ENCODE measurements at places on chromosomes 3 and 15.

GRCh38 chr15:42591238-42591934, 16.0 kb downstream of the STARD9 start:
- DNase-seq = no peak

- DNase-seq = no peak
Observed at GRCh38 chr3:50617911-50618481, 1.0 kb downstream of the MAPKAPK3 start.

- DNase-seq = no peak
Observed at GRCh38 chr3:36381311-36381956, 1.1 kb downstream of the STAC start.

DNA sequence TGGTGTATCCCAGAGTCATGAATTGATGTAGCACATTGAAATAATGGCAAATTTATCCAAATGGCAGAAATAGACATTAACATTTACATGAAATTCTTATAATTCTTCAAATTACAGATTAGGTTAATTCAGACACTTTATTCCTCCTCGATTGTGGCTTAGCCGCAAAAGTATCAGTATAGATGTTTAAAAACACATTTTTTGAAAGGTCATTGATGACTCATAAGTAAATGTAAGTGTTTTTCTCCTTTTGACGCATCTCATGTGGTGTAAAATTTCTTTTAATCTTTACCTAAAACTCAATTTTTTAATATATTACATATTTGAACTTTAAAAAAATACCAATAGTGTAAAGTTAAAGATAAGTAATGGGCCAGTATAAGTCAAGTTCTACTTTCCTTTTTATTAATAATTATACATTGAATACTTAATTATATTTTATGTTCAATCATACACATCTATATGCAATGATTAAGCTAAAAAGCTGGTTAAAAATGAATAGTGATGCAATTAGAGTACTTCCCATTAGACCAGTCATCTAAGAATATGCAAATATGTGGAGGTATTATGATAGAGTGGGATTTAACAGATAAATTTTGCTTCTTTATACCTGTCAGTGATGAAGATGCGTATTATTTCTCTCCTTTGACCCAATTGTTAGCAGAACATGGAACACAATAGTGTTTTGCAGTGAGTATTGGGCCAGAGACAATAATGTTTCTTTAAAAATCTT, 678.1 kb upstream of the DPPA4 start:
- DNase-seq = no peak

DNA sequence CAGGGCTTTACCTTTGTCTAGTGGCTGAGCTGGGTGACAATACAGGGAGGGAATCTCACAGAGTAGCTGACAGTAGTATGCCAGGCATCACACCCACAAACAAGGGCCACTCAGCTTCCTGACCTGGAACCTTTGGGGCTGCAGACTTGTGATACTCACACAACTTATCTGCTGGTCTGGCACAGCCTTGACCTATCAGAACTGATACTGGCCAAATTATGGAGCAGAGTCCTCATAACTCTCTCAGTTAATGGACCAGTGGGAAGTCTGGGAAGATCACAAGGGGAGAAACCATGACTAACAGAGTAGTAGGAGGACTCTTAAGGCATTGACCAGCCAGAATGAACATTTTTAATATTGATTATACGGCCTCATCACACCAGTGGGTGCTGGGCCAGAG, 19.4 kb downstream of the MRPL46 start:
- no peak for DNase-seq

DNA sequence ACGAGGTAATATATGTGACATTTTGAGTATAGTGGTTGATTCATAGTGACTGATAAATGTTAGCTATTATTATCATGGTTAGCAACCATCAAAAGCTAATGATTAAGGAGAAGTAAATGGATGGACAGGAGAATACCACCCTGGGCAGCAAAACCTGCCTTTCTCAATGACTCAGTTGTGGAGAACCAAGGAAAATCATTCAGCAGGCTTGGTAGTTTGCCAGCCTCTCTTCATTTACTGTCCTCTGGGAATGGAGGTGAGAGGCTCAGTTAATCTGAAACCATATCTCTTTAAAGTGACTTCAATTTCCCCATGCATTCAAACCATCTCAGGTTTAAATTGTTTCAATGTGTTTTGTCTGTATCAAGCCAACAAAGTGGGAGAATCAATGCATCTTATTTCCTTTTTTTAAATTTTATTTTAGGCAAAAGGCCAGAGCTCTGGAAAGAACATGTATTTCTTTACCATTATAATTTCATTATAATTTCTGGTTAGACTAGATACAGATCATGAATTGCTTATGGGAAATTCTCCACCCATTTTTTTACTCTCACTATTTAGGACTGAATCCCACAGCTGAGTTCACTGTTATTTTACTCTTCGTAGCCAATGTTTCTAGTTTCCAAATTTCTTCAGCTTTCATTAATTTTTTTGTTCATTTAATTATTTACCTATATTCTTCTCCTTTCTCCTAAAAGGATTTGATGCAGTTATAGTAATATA, 2.7 kb downstream of the TM4SF18 start:
- no peak for DNase-seq

DNA sequence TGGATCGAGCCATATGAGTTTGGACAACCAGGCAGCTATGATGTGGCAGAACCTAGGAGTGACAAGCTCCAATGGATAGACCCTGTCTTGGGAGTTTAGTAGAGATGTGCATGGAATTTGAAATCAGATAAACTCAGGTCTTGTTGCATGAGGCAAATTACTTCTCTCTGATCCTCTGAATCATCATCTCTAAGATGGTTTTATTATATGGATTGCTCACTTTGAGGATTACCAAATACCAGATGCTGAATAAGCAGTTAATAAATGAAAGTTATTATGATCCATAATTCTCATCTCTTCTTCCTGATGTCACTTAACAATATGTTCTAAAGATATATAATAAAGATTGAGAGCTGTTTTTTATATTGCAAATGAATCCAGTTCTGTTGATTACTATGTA, 622.2 kb downstream of the NTRK3 start:
- no peak for DNase-seq

GRCh38 chr3:87044846-87045245, 53.9 kb upstream of the VGLL3 start:
- DNase-seq = no peak

- DNase-seq = no peak
Observed at GRCh38 chr15:44314512-44314911, 26.0 kb downstream of the GOLM2 start.

DNA sequence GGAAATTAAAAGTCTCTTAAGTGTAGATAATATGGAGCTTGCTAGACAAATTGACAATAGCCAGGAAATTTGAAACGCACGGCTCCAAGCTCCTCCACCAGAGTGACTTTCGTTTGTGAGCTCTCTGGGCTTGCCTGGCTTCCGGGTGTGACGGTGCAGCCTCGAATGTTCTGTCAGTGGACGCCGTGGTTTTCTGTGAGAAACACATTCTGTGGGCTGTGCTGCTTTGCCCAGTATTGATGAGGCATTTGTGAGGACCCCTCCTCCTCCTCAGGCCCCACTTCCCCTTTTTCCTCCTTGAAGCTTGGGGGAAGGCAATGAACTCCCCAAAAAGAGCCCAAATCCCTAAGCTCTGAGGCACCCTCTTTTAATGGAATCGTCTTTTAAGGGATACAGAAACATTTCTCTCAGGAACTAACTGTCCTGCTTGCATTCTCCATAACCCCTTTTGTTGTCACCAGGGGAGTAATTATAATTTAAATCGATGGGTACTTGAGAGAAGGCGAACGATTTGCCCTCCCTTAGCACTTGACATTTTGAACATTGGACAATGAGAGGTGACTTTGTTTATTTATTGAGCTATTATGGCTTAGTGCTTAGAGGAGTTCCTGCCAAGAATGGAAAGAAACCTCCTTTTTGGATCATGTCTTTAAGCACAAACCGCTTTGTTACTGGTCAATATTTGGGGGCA, 40.8 kb downstream of the POLR2M start:
- no peak for DNase-seq

- no peak for DNase-seq
Observed at GRCh38 chr15:32743411-32744140, 25.8 kb downstream of the GREM1 start.

DNA sequence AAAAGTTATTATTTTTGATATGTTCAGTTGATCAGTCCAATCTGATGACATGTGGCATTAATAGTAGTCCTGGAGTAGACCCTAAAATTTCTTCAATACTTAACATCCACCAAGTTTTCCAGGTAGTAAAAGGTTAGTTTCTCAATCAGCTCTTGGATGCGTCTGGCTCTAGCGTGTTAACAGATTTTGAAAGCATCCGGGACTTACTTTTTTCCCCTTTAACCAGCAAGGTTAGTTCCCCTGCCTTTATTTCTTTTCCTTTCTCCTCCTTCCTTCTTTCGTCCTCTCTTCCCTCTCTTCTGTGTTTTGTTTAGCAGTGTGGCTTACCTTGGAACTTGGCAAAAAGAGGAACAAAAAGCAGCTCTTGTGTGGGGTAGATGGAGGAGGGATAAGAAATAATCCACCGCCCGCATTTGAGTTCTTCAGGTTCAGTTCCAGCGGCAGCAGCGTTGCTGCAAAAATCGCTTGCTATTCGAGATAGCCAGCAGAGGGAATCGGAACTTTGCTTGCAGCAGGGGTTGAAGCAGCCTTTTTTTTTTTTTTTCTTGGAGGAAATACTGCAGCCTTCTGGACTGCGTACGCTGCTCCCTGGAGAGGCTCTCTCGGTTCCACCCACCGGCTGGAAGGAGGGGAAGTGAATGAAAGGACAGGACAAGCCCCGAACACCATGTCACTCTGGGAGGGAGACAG, at the start of gene RBMS3:
RBMS3 (plus strand) TSS at position 668 of the 690 bp plus-strand sequence.
- DNase-seq = no peak

DNA sequence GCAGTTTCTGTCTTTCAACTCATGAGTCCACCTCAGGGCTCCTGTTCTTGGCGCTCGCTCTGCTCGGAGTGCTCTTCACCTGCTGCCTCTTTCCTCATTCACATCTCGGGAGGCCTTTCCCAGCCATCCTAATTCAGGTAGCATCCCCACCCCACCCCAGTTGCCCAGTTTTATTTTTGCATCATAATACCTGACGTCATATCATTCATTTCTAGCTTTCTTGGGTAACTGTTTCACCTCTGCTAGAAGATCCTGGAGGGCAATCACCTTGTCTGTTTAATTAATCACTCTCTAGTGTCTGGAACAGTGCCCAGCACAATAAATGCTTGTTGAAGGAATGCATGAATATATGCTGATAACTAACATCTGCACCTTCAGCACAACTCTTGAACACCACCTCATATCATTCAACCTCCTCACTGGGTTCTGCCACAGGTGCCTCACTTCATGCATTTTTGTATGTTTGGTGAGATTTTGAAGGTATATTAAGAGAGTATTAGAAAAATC, 7.6 kb downstream of the NUSAP1 start:
- DNase-seq = no peak

DNA sequence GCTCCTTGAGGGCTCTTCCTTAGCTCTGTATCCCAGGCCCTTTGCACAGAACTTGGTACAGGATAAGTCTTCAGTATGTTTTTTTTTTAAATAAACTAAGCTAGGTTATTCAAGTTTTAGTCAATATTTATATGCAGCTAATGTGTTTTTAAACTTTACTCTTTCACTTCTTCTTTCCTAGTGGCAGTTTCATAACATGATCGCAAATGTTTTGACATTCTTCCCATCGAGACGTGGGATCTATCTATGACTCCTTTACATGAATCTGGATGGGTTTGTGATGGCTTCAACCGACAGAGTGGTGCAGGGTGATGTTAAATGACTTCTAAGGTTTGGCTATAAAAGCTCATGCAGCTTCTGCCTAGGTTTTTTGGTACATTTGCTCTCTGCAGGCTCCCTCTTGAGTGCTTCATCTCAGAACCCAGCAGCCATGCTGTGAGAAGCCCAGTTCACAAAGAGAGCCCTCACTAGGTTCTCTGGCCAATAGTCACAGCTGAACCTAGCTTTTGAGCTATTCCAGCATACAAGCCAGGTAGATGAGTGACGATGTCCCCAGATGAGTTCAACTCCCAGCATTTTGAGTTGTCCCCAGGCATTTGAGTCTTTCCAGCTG, 13.5 kb upstream of the MECOM start:
- DNase-seq = no peak

DNA sequence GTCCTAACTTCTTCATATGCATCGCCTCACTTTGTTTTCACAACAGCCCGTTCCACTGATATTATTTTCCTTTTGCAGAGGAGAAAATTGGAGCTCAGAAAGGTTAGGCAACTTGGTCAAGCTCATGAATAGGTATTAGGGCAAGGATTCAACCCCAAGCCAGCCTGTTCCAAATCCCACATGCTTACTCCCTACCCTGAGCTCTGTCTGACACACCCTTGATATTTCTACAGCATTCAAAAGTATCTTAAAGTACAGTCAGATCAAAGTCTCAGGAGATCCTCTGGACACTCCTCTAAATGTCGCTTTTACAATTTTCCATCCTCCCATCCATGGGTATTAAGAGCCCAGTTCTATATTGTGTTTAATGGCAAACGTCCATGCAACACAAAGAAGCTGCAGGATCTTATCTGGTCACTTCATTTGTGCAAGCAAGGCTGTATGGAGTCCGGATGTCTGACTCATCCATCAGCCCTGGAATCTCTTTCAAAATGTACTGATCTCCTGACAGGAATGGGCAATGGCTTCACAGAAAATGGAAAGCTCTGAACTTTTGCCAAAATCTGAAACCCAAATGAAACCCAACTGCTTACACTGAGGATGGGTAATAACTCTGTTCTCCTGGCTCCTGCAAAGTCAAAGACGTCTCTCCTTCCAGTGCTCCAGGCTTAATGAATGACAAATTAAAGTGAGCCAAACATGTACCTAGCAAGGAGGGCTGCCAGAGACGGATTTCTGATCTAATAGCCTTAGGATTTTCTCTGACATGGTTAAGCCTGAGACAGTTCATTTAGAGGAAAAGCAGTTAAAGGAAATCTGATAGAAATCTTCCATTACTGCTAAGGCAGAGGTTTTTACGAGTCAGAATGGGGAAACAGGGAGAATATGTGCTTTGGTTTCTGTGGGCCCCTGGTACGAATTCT, 230.9 kb upstream of the RORA start:
- no peak for DNase-seq

DNA sequence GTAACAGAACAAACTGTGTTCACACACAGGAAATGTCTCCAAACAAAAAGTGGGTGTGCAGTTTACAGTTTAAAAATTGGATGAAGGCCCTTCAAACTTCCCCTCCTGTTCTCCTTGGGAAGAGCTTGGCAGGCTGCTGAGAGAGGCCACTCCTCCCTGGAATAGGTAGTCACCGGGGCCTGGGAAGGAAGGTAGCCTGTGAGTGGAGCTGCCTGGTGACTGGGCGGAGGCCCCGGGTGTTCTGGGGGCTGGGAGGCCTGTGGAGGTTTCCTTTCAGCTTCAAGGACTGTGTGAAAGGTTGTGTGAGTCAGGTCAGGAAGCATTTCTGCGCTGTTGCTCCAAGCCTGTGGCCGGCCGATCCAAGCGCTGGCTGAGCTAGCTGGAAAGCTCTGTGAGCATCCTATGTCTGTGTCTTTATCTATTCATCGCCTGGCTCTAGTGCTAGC, 14.1 kb downstream of the SLCO3A1 start:
- no peak for DNase-seq

DNA sequence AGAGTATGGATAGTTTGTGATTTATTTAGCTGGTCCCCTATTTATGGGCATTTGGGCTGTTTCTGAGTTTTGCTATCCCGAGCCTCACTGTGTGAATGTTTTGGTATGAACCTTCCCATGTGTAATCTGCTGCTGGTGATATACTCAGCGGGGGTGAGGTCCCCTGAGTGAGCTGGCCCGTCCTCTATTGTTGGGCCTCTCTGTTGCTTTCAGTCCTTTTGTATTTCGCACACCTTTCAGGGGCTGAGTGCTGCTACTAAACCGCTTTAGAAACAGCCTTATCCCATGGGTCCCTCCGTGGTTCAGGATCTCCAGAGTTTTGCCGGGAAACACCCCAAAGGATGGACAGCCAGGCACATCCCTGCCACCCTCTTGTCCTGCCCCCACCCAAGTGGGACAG, 94.5 kb downstream of the WNT7A start:
- DNase-seq = no peak
